ENCODE measurements at places on chromosomes 13 and 19. TPM values are rescaled to one million over a fixed set of nuclear protein-coding genes. Genes with fewer than 3 reads are reported as not detected.

DNA sequence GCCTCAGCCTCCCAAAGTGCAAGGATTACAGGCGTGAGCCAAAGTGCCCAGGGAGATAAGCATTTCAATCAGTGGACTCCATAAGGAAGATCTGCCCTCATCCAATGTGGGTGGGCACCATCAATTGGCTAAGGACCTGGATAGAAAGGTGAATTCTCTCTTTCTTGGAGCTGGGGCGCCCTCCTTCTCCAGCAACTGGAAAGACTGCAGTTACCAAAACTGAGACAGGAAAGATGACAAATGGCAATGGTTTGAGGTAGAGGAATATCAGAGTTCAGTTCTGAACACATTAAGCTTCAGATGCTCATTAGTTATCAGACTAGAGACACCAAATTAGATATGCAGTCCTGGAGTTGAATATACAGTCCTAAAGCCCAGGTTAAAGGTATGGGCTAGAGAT lies 10.5 kb upstream of the ELF1 start:
- DNase-seq, result no peak

DNA sequence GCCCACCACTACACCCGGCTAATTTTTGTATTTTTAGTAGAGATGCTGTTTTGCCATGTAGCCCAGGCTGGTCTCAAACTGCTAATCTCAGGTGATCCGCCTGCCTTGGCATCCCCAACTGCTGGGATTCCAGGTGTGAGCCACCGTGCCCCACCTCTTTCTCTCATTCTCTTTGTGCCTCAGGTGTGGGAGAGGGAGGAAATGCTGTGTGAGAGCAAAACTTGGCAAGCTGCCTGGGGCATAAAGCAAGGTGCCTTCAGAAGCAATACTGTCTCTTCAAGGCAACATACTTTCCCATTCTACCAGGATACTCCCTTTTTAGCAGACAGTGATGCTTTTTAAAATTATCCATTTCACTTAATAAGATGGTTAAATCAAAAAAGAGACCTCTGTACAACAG lies 53.2 kb upstream of the RFC3 start:
- DNase-seq, result no peak

DNA sequence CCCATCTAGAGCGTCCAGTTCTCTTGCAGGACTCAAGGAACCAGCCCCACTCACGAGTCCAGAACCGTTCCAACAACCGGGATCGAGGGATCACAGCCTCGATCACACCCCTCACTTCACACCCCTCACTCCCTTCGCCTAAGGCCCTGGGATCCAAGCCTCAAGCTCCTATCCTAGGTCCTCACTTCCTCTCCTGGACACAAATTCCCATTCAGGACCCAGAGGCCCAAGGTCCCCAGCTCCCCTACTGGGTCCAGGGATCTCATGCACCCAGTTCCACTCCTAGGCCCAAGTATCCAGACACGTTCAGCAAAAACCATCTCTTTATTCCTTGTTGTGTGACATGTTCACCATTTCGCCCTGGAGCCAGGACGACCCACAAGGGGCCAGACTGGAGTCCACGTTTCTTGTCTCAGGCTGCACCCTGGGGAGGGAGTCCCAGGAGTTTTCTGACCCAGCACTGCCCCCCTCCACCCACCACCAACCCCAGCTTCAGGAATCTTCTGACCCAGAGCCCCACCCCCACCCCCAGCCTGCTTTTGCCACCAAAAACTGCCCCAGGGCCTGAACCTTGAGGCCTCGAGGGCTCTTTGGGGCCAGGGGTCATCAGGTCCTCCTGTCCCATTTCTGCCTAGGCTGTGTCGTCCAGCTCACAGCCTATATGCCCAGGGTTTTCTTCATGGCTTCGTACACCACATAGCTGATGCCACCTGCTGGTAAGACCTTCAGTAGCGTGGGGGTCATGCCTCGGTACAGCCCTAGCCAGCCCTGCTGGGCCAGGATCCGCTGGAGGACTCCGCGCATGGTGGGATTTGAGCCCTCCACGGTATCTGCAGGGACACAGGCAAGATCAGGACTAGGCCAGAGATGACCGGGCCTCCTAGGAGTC lies 1.4 kb upstream of the KHSRP start:
- no peak for DNase-seq

GRCh38 chr13:24060993-24061392 lies 99.5 kb upstream of the SPATA13 start:
- DNase-seq, result no peak

Gene GPR42
- total RNA-seq, result not detected

Gene NCCRP1
- total RNA-seq, result 420 TPM

Gene SLC15A1
- total RNA-seq, result 61.2 TPM

Gene TTYH1
- 13.7 TPM for total RNA-seq

Gene ZNF44
- total RNA-seq, result 7.6 TPM

Gene UBXN6
- 176 TPM for total RNA-seq

Gene MYPOP
- 4.4 TPM for total RNA-seq
